ENCODE measurements at places on chromosomes 7 and 10.

DNA sequence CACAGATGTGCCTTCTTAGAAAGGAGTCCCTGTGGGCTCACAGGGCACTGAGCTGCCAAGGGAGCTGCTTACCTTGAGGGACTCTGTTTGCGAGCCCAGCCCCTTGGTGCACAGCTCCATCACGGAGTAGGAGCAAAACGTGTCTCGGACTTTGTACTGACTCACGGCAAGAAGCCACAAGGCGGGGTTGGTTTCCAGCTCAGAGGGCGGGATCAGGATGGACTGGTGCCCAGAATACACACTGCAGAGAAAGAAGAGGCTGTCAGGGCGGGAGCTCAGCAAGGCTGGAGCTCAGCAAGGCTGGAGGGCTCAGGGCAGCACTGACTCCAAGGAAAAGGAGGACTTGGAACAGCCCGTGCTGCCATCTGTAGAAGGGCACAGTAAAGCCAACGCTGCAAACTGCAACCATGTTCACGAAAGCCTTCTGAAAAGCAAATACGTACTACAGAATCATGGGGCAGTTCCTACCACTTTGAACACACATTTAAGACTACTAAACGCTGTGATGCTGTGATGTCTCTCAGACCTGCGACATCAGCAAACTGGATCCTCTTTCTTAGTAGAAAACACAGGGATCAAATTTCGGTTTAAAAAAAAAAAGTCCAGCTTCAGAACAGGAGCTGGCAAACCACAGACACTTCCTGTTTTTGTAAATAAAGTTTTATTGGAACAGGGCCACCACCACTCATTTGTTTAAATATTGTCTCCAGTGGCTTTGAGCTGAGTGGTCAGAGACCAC, 194.3 kb downstream of the ZMYND11 start:
- DNase-seq: peak; percentile 88

DNA sequence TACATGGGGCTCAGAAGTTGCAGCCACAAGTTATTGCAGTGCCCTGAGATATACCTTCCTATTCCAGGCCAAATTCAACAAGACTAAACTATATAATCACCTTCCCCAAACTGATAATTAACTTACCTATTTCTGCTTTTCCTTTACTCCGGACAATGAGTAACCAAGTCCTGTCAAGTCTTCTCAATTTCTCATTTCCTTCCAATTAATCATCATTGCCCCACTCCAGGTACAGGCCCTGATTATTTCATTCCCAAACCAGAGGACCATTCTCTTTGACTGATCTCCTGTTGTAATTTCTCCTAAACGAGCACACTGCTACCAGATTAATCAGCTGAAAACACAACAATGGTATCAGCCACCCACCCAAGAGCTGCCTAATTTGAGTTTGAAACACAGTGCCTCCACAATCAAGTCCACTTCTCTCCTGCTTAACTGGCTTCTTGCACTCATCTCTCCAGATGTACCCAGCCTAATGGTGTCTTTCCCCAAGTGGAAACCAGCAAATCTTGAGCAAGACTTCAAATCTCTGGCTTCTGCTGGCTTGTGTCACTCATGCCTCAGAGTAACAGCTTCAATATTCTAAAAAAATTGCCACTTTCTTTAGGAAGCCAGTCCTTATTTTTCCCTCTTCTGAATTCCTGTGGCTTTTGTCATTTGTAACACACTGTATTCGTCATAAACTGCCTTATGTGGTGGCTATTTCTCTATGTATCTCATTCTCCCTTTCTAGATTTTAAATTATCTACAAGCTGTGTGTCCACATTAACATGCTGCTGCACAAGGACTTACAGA, 89.1 kb downstream of the CDK6 start:
- no peak for DNase-seq

DNA sequence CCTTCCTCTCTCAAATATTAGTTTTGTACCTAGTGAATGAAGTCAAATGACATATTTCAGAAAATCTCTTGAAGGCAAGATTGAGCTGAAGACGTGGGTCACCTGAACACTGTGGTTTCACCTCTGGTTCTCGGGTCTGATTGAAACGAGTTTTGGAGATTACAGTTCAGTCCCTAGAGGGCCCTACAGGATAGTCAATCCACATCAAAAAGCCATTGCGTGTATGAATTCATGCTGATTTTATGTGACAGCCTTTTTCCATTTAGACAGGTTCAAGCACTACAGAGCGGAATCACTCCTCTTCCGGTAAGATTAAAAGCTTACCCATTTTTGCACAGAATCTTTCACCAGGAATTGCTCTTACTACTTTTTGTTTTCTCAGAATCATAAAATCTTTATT, 62.2 kb downstream of the VIM start:
- no peak for DNase-seq

DNA sequence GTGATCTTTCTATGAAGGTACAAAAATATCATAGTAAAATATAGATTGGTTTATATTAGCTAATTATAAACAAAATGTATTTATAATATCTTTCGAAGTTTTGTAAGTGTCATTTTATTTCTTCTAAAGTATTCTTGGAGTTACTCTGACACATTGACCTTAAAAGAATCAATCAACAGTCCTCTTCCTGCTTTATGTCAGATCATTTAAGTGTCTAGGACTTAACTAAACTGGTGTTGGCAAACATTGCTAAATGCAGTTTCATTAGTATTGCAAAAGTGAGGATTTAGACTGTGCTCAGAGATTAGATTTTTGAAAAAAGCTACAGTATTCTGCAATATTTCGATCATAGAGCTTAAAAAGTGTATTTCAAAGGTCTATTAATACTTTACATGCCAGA, 10.3 kb downstream of the GLCCI1 start:
- DNase-seq: no peak

DNA sequence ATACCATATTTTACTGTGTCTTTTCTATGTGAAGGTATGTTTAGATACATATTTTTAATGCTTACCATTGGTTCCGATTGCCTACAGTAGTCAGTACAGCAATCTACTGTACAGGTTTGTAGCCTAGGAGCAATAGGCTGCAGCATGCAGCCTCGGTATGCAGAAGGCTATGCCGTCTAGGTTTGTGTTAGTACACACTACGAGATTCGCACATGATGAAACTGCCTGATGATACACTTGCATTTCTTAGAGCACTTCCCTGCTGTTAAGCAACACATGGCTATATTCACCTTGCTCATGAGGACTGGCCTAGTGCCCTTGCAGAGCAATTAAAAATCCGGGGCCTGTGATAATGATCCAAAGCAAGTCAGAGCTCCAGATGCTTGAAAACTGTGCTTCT, 62.4 kb downstream of the MKX start:
- DNase-seq: no peak

DNA sequence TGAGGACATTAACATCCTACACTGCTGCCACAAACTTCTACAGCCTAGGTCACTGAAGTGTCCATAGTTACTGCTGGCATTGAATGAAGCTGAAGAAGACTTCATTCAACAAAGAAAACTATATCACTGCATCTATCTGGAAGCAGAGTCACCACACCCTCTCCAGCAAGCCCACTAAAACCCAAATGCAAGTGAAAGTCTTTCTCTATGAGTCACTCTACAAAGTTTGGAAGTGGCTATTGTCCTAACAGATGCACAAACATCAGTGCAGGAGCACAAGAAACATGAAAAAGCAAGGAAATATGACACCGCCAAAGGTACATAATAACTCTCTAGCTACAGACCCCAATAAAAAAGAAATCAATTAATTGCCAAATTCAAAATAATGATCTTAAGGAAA, 43.5 kb upstream of the CAMK2B start:
- DNase-seq: no peak

DNA sequence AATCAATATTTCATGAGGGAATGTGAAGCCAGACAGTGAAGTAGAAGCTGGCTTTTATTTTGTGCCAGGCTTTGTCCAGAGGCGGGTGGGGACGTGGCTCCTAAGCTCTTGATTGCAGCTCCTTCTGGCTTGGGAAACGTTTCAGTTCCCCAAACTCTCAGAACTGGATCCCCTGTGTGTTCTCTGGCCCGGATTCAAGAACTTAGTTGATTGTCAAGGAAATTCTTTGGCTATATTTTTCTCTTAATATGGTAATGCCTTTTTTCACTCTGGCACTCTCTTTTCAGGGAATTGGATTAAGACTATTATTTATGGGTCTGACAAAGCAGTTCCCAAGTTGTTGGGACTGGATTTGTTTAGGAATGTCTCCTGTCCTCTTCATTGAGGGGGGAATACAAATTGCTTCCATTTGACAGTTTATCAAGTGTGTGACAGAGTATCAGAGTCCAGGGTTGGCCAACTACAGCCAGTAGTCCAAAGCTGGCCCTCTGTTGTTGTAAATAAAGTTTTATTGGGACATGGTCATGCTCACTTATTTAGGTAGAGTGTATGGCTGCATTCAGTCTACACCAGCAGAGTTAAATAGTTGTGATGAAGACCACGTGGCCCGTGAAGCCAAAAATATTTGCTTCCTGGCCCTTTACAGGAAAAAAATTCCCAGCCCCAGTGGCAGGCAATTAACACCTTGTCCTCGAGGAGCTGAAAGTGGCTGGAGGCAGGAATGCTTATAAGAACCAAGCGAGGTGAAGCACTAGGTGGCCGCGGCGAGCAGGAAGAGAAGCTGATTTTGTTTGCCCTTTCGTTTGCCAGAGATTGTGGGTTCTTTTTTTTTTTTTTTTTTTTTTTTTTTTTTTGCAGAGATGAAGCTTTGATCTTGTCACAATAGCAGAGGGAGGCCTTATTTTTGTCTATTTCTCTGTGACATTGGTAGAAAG, 34.3 kb downstream of the HTRA1 start:
- peak; percentile 54 for DNase-seq

DNA sequence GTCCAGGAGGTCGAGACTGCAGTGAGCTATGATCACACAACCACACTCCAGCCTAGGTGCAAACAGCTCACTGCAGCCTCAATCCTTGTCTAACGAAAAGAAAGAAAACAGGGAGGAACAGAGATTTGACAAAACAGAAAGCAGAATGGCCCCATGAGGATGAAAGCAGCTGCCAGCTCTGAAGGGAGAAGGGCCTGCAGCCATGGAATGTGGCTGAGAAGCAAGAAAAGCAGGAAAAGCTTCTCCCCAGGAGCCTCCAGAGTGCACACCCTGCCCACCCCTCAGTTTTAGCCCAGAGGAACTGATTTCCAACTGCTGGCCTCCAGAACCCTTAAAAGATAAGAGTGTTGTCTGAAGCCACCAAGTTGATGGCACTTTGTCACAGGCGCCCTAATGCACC, 13.0 kb downstream of the ESYT2 start:
- DNase-seq: no peak
